Keratinocyte (primary cell): ENCODE measurements at places on chromosomes 1 and 21.

- no peak overlapping the region for H3K27ac ChIP-seq
- DNase-seq: no peak
- no peaks in the 10 kb centered on the region for H3K36me3 ChIP-seq
- H3K4me1 ChIP-seq: no peaks in the 10 kb centered on the region
- H3K27me3 ChIP-seq: no peaks in the 10 kb centered on the region
- no peak overlapping the region for H3K4me3 ChIP-seq
Observed at GRCh38 chr1:170150016-170150415, 4.3 kb downstream of the NTMT2 start.

DNA sequence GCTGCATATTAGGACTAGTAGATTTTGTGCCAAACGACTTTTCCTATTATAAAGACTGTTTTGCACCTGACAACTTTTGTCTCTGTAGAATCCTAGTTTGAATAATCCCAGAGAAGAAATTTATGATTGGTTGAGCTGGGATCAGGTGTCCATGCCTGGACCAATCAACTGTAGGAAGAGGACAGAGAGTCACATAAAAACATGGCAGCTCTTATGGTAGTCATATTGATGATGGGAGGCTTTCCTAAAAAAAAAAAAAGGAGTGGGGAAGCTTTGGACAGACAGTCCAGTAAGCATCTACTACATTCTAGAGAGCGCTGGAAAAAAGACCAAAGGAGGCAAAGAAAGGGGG lies 30.7 kb upstream of the IGSF3 start:
- no peaks in the 10 kb centered on the region for H3K36me3 ChIP-seq
- H3K27ac ChIP-seq: no peak overlapping the region
- no peak for DNase-seq
- no peak overlapping the region for H3K4me3 ChIP-seq
- H3K4me1 ChIP-seq: peaks cover 47% of the 10 kb centered on the region
- no peaks in the 10 kb centered on the region for H3K27me3 ChIP-seq

DNA sequence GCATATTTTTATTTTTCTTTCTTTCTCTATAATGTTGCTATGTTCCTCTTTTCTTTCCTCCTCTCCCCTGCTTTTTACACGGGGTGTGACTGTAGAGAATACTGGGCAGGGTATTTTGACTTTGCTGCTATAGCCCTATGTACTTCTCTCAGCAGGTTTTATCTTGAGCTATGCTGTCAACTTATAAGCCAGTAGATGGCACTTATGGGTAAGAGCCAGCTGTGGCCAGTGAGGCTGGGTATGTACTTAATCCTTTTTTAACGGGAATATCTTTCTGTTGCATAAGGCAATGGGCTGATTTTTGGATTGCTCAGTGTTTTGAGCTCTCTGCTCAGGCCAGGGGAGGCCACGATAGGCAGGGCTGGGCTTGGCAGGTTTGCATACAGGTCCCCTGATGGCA lies 99.0 kb downstream of the KCNK2 start:
- no peaks in the 10 kb centered on the region for H3K36me3 ChIP-seq
- DNase-seq: no peak
- no peaks in the 10 kb centered on the region for H3K27me3 ChIP-seq
- no peak overlapping the region for H3K4me3 ChIP-seq

DNA sequence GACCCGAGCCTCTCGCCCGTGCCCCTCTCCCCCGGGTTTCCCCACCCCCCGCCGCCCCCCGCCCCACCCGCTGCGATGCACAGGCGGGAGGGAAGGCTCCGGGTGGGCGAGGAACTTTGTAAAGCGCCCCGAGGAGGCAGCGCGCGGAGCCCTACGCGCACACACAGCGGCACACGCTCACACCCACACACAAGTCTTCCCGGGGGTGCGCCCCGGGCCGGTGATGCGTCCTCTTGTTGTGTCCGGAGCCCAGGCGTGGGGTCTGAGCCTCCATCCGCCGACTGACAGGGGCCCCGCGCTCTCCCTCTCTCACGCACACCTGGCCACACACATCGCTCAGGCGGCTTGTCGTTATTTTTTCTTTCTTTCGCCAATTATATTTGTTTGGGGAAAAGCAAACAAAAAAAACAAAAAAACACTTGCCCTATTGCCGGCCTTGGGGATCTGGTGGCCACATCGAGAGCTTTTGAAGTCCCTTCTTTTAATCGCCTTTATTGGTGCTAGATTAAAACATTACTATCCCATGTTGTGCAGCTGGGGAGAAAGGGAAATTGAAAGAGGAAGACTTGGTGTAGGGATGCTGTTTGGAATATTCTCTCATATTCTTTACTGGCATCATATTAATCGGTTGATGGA lies 770 bp downstream of the NTNG1 start:
- DNase-seq: no peak
- peak overlapping the region; percentile 76 for H3K4me3 ChIP-seq
- peak overlapping the region; percentile 34 for H3K27ac ChIP-seq
